Nephron progenitor cell (in vitro differentiated cells): ENCODE measurements at places on chromosomes 6 and 20.

GRCh38 chr6:154602708-154603107 is 92.2 kb upstream of the CNKSR3 start:
- no peak for DNase-seq

DNA sequence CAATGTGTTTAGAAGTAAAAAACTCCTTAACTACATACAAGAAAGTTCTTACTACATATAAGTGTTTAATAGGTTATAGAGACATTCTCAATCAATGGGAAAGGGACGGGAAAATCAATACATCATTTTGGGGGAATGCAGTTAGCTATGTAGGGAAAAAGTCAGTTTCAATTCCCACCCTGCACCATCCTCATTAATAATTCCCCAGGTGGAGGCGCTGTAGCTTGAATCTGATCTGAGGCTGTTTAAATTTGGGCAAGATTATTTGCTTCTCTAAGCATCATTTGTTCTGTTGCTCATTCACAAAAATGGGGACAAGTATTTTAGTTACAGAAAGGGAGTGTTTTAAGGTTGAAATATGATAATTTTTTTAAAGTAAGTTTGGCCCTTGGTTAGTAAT is 19.1 kb downstream of the OLIG3 start:
- no peak for DNase-seq

- no peak for DNase-seq
These were observed 49.6 kb upstream of the GFRAL start for GRCh38 chr6:55277646-55278045.

GRCh38 chr6:166830891-166831363 is 125.4 kb downstream of the RNASET2 start:
- DNase-seq, result no peak

DNA sequence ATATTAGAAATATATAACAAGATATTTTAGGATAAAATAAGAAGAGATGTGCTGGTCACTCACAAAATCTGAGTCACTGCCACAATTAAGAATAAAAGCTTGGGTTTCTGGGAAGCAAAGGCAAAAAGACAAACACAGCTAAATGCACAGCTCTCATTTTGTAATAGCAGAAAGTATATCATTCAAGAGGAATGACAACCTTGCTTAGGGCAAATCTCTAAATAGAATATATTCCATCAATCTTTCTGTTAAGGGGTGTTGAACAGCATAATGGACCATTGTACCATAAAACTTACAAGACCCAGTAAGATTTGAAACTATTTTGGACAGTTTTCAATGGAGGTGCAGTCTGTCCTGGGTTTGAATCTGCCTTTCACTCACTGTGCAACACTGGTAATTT is 464.9 kb upstream of the SOX4 start:
- DNase-seq, result no peak

DNA sequence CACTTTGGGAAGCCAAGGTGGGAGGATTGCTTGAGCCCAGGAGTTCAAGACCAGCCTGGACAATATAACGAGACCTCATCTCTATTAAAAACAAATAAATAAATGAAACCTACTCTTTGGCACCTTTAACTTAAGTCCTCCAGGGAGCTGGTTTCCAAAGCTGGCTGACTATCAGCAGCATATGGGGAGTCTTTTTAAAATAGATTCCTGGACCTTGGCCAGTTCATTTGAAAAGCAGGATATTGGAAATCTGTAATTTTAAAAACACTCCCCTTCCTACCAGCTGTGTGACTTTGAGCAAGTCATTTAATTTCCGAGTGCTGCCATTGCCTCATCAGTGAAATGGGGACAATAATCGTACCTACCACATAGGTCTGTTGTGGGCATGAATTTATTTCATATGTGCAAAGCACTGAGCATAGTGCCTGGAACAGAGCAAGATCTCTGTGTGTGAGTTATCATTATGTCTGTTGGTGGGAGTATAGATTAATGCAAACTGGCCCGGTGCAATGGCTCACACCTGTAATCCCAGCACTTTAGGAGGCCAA is 40.9 kb upstream of the PTPN1 start:
- no peak for DNase-seq
